ENCODE measurements at places on chromosomes 2 and 18. TPM values are rescaled to one million over a fixed set of nuclear protein-coding genes. Genes with fewer than 3 reads are reported as not detected.
A peak's percentile ranks its signal among the peaks of the same experiment; 100 is the strongest.

The SLC4A3 gene
- total RNA-seq = 12.6 TPM

The AKAIN1 gene
- total RNA-seq = not detected

The MC4R gene
- total RNA-seq = 1.0 TPM

The VIL1 gene
- total RNA-seq = not detected

The CIB4 gene
- not detected for total RNA-seq

The GLI2 gene
- 9.3 TPM for total RNA-seq

The MEIS1 gene
- total RNA-seq = 305 TPM

The CBLN2 gene
- not detected for total RNA-seq

GRCh38 chr2:19902216-19902740 lies 495 bp upstream of the TTC32 start:
- no peaks in the 10 kb centered on the region for H3K27me3 ChIP-seq
- peak overlapping the region; percentile 79 for H3K4me3 ChIP-seq
- peaks cover 22% of the 10 kb centered on the region for H3K4me1 ChIP-seq
- H3K36me3 ChIP-seq = no peaks in the 10 kb centered on the region

DNA sequence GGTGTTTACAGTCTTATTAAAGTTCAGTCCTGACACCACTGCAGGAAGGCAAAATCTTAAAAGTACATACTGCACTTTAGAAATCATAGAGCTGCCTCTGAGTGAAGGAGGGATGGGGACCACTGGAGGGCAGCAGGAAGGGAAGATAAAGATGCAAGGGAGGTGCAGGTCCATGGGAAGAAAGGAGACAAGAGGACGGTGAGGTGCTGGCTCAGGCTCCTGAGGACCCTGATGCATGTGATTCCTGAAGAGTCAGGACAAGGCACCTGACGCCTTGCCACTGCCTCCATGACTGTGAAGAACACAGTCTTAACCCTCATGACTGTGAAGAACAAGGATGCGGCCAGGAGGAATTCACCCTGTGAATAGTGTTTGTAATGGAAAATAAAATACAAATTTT lies 116.2 kb upstream of the NPAS2 start:
- H3K4me3 ChIP-seq = no peak overlapping the region
- H3K36me3 ChIP-seq = no peaks in the 10 kb centered on the region
- H3K4me1 ChIP-seq = no peaks in the 10 kb centered on the region
- ATAC-seq = no peak
- H3K27me3 ChIP-seq = no peaks in the 10 kb centered on the region
- H3K27ac ChIP-seq = peak overlapping the region; percentile 6

DNA sequence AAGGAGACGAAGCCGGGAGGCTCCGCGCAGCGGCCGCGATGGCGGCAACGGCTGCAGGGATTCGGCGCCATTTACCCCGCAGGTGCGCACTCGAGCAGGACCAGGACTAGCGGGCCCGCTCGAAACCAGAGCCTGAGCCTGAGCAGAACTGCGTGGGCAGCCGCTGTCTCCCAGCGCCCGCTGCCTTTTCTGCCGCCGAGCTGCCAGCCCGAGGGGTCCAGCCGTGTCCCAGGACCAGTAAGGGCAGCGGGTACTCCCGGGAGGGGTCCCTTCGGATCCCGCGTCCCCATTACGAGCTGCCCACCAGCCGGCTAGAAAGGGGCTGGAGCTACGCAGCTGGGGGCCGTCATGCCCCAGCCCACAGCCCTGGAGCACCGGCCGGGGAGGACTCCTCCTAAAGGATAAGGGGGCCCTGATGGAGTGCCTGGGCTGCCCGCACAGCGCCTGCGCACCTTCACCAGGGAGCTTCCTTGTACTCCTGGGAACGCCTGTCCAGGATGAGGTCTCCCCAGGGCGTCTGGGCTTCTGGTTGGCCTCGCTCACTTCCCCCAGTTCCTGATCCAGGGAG lies 9.9 kb downstream of the ALPP start:
- no peak overlapping the region for H3K27ac ChIP-seq
- peaks cover 3% of the 10 kb centered on the region for H3K4me1 ChIP-seq
- peaks cover 93% of the 10 kb centered on the region for H3K27me3 ChIP-seq
- H3K36me3 ChIP-seq = no peaks in the 10 kb centered on the region
- no peak overlapping the region for H3K4me3 ChIP-seq
- ATAC-seq = no peak

GRCh38 chr2:102024410-102024809 lies 32.6 kb downstream of the IL1R2 start:
- H3K4me1 ChIP-seq = peaks cover 4% of the 10 kb centered on the region
- no peaks in the 10 kb centered on the region for H3K36me3 ChIP-seq
- no peak for ATAC-seq
- no peaks in the 10 kb centered on the region for H3K27me3 ChIP-seq
- no peak overlapping the region for H3K4me3 ChIP-seq
- no peak overlapping the region for H3K27ac ChIP-seq

- H3K4me1 ChIP-seq = no peaks in the 10 kb centered on the region
- no peak for ATAC-seq
- no peak overlapping the region for H3K27ac ChIP-seq
- no peaks in the 10 kb centered on the region for H3K27me3 ChIP-seq
- no peak overlapping the region for H3K4me3 ChIP-seq
These were observed 191.4 kb downstream of the NRXN1 start for GRCh38 chr2:50840341-50841124.

- H3K4me3 ChIP-seq = no peak overlapping the region
- H3K27me3 ChIP-seq = no peaks in the 10 kb centered on the region
- H3K36me3 ChIP-seq = peaks cover 100% of the 10 kb centered on the region
These were observed 13.3 kb downstream of the SLC20A1 start for GRCh38 chr2:112658839-112659667.

DNA sequence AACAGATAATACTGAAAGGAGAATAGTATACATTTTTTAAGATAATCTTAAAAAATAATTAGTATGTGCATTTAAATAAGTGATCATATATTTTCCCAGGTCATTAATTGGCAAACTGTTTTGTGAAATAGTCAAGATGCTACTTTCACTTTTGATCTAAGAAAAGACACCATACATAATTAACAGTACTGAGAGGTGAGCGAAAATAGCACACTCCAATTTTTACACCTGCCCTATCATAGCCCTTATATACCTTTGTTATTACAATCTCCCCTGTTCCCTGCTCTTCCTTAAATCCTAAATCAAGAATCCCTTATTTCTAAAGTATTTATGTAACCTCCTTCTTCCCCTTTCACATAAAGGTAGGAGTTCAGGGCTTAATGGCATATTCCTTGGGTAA lies 500.1 kb upstream of the LRATD1 start:
- H3K27me3 ChIP-seq = no peaks in the 10 kb centered on the region
- no peaks in the 10 kb centered on the region for H3K4me1 ChIP-seq
- H3K36me3 ChIP-seq = no peaks in the 10 kb centered on the region
- H3K27ac ChIP-seq = no peak overlapping the region
- no peak for ATAC-seq
- no peak overlapping the region for H3K4me3 ChIP-seq

GRCh38 chr18:13681701-13682100 lies 44.7 kb downstream of the FAM210A start:
- H3K4me3 ChIP-seq = no peak overlapping the region
- no peak for ATAC-seq
- no peak overlapping the region for H3K27ac ChIP-seq
- peaks cover 6% of the 10 kb centered on the region for H3K4me1 ChIP-seq

- no peak overlapping the region for H3K4me3 ChIP-seq
- no peak overlapping the region for H3K27ac ChIP-seq
- ATAC-seq = no peak
- H3K4me1 ChIP-seq = no peaks in the 10 kb centered on the region
These were observed 25.7 kb upstream of the FAM178B start for GRCh38 chr2:97011977-97012569.

DNA sequence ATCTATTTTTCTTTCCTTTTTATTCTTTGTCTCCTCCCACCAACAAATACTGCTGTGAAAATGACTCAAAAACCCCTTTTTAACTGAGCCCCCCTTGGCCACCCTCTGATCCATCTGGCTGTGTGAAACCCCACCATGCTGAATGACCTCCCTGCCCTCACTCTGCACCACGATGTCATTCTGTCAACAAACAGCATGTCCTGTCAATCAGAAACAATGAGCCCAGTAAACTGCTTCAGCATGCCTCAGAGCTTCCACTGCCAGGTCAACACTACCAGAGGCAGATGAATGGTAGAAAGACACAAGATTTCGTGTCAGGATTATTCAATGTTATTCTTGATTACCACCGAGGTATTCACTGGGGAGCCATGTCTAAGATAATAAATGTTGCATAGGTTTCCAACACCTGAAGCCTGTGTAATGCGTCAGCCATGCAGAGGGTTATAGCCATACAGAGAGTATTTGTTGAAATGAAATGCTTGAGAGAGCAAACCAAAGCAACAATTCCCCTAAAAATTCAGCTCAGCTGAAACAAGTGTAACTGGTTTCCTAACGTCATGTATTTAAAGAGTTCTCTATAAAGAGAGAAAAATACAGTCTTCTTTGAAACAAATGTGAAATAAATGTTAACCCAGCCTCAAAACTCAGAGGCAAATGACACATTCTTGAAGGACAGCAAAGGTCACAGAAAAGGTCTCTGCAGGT lies 76.7 kb downstream of the LRP2 start:
- H3K4me3 ChIP-seq = no peak overlapping the region
- no peaks in the 10 kb centered on the region for H3K4me1 ChIP-seq
- no peak overlapping the region for H3K27ac ChIP-seq
- ATAC-seq = no peak
- H3K36me3 ChIP-seq = no peaks in the 10 kb centered on the region

DNA sequence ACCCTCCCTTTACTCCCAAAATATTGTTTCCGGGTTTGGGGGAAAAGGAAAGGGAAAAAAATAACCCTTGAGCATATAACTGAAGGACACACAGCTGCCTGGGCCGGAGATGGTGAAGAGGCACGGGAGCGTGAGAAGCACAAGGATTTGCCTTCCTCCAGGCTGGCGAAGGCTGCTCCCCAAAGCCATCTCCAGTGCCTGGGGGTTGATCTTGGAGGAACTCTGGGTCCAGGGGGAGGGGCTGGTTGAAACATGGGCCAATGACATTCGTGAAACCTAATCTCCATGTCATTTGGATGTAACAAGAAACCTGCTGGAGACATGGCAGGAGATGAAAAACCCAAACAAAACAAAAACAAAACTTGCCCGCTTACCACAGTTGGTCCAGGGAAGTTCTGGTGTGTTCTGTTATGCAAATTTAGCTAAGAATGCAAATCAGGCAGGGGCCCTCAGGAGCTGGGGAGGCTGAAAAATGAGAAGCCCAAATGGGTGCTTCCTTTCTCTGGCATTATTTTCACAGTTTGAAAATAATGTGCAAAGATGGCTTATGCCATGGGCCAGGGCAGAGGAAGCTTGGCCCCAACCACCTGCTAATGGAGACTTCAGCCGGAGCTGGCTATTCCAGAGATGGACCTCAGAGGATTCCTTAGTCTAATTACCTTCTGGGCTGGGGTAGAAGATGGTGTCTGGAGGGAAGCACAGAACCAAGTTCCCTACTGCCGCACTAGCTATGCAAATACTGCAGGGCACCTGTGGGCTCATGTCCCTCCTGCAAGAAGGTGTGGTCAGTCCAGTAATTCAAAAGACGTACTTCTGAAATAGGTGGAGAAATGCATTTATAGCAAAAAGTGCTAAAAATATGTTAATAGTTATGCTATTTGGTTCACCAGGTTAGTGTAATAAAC lies 180.9 kb downstream of the BCL2 start:
- no peaks in the 10 kb centered on the region for H3K27me3 ChIP-seq
- H3K36me3 ChIP-seq = no peaks in the 10 kb centered on the region
- no peak overlapping the region for H3K4me3 ChIP-seq
- no peaks in the 10 kb centered on the region for H3K4me1 ChIP-seq
- ATAC-seq = no peak

DNA sequence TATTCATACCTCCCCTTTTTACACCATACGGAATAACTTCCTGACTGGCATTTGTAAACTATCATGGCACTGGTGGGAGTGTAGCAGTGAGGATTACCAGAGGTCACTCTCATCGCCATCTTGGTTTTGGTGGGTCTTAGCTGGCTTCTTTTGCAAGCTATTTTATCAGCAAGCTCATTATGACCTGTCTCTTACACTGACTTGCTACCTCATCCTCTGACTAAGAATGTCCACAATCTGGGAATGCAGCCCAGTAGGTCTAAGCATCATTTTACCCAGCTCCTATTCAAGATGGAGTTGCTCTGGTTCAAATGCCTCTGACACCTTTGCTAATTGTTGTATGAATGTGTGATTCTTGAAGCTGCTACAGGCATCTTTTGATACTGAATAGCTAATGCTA lies 950.8 kb upstream of the SLC39A10 start:
- H3K36me3 ChIP-seq = no peaks in the 10 kb centered on the region
- no peak for ATAC-seq
- H3K27ac ChIP-seq = no peak overlapping the region
- no peaks in the 10 kb centered on the region for H3K27me3 ChIP-seq

GRCh38 chr2:168601741-168602140 lies 145.7 kb downstream of the CERS6 start:
- no peaks in the 10 kb centered on the region for H3K36me3 ChIP-seq
- H3K27ac ChIP-seq = no peak overlapping the region
- no peak for ATAC-seq
- no peak overlapping the region for H3K4me3 ChIP-seq

DNA sequence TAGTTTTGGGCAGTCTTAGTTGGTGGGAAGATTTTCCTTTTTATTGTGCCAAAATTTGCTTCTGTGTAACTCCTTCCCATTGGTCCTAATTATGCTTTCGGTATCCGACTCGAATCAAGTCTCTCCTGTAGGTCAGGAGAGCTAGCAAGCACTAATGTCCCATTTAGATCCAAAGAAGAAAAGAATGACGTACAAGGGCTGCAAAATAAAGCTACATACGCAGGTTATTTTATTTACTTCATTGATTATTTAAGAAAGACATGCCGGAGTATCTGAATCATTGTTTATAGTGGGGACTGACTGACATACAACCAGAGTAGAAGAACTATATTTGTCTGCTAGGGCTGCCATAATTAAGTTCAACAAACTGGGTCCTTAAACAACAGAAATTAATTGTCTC lies 648.5 kb downstream of the CPS1 start:
- no peaks in the 10 kb centered on the region for H3K36me3 ChIP-seq
- H3K4me1 ChIP-seq = no peaks in the 10 kb centered on the region
- ATAC-seq = no peak
- no peak overlapping the region for H3K27ac ChIP-seq
- H3K4me3 ChIP-seq = no peak overlapping the region

GRCh38 chr2:238739668-238740067 lies 108.2 kb upstream of the TWIST2 start:
- no peak for ATAC-seq
- H3K27me3 ChIP-seq = no peaks in the 10 kb centered on the region
- no peak overlapping the region for H3K4me3 ChIP-seq
- no peaks in the 10 kb centered on the region for H3K4me1 ChIP-seq
- no peak overlapping the region for H3K27ac ChIP-seq
- H3K36me3 ChIP-seq = no peaks in the 10 kb centered on the region

- H3K4me1 ChIP-seq = no peaks in the 10 kb centered on the region
- no peak overlapping the region for H3K27ac ChIP-seq
- no peak for ATAC-seq
- no peaks in the 10 kb centered on the region for H3K36me3 ChIP-seq
These were observed 40.4 kb downstream of the NAT8 start for GRCh38 chr2:73601780-73602179.

GRCh38 chr2:96703021-96703751 lies 36.7 kb downstream of the LMAN2L start:
- peaks cover 80% of the 10 kb centered on the region for H3K36me3 ChIP-seq
- no peak for ATAC-seq
- no peaks in the 10 kb centered on the region for H3K27me3 ChIP-seq

GRCh38 chr2:144990661-144991060 lies 470.7 kb upstream of the ZEB2 start:
- H3K27ac ChIP-seq = no peak overlapping the region
- H3K4me3 ChIP-seq = no peak overlapping the region
- ATAC-seq = no peak
- H3K27me3 ChIP-seq = no peaks in the 10 kb centered on the region

Measured in gastroesophageal sphincter (tissue), 4 donors.